ENCODE measurements at places on chromosomes 12 and 14.

GRCh38 chr14:71549421-71550050, 382.7 kb upstream of the RGS6 start:
- DNase-seq: no peak

GRCh38 chr12:116247377-116247776, 30.1 kb downstream of the MED13L start:
- no peak for DNase-seq

GRCh38 chr12:8662593-8662992, at the start of gene MFAP5:
Gene MFAP5, minus strand, starts transcription at chr12:8662826. Its CDS starts 722 bp downstream, at chr12:8662104.
- no peak for DNase-seq

DNA sequence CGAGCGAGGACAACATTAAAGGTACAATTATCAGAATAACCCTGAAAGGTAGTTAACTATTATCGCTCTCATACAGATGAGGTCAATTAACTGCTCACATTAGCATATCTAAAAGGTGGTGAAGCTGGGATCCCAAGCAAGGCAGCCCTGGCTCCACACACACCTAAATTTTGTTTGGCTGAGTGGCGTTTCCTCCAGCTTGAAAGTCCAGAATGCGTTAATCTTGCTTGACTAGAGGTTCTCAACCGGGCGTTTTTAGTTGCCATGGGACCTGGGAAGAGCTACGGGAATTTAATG, 531 bp downstream of the DLGAP5 start:
- peak; percentile 10 for DNase-seq

GRCh38 chr12:22283006-22283506, 51.5 kb downstream of the ST8SIA1 start:
- DNase-seq: no peak

- DNase-seq: no peak
Observed at GRCh38 chr12:7129287-7129871, 690 bp upstream of the RBP5 start.

DNA sequence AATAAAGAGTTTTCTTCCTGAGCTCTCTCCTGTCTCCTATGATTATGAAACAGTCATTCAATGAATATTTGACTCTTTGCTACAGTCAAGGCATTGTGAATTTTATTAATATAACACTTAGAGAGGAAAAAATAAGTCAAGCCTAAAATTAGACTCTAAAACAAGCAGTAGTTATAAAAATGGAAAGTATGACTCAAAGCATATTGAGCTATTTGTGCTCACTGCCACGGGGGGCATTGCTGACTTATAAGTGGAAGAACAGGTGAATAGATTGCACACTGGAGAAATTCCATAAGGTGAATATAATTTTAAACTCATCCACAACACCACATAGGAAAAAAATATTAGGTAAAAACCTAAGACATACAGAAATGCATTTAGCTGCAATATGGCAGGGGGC, 87.7 kb upstream of the CCDC196 start:
- DNase-seq: no peak

- no peak for DNase-seq
Observed at GRCh38 chr12:98244136-98244535, 271.3 kb upstream of the TMPO start.

GRCh38 chr12:131980263-131980662, 30.5 kb downstream of the EP400 start:
- DNase-seq: no peak

DNA sequence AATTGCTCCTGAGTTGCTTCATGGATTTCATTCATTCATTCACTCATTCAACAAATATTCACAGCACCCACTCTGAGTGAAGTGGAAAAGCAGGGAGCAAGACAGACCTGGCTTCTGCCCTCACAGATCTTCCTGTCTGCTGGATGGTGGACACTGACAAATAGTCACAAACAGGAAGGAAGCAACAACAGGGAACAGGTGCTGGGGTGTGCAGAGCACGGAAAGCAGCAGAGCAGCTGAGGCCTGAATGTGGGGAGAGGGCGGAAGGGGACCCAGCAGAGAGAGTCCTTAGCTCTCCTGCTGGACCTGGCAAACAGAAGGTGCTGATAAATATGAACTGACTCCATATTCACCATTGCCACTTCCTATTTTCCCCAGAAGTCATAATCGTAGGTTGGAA, 54.4 kb downstream of the SETD3 start:
- no peak for DNase-seq

- no peak for DNase-seq
Observed at GRCh38 chr14:35380794-35381193, 23.8 kb downstream of the NFKBIA start.

DNA sequence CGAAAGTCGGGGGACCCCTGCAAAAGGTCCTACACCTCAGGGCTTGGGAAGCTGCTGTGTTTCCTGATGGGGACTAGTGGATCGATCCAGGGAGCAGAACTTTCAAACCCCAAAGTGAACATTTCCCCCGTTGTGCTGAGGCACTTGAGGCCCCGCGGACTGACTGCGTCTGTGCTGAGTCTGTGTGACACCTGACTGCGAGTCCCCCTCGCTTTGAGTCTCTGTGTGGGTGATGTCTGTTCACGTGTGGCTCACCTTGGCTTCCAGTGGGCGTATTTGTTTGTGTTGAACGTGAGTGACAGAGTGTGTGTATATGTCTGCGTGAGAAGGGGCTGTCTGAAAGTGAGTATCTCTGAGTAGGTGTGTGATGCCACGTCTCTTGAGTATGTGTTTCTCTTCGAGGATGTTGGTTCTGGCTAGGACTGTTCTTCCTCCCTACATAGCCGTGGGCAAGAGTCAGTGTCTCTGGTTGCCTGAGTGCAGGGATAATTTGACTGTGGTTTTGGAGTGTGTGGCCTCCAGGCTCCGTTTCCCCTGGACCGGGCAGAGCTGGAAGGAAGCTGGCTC, 1.3 kb downstream of the TEAD4 start:
- DNase-seq: no peak

DNA sequence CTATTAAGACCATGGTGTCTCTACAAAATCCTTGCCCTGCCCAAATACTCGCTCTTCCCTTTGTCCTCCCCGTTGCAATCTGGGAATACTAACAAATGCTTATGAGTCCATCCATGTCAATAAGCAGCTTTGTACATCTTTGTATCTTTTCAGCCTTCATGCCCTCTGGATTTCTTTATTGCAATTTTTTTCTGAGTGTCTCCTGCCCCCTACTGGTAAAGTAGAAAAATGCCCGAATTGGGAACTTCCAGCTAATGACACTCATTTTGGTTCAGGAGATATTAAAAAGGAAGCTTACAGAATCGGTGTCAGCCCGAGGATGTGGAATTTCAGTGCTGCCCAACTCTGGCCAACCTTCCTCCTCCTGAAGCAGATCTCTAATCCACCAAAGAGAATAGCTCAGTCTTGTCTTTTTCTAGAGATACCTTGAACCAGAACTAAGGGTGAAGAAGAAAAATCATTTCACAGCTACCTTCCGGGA, 46.0 kb downstream of the SH2B3 start:
- no peak for DNase-seq

DNA sequence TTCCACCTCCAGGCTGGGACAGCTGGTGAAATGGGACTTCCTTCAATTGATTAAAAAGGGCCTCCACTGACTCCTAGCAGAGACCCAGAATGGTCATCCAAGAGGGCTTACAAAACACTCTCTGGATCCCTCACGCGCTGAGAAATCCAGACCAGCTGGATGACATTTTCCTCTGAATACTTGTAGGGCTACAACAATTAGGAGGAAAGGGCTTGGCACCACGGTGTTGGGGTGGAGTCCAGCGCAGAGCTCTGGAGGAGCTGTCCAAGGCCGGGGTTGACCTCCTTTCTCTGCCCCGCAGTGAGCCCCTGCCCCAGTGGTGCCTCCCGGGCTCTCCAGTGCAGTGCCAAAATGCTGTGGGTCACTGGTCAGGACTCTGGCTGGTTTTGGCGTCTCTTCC, 189.0 kb upstream of the CCND2 start:
- DNase-seq: no peak

DNA sequence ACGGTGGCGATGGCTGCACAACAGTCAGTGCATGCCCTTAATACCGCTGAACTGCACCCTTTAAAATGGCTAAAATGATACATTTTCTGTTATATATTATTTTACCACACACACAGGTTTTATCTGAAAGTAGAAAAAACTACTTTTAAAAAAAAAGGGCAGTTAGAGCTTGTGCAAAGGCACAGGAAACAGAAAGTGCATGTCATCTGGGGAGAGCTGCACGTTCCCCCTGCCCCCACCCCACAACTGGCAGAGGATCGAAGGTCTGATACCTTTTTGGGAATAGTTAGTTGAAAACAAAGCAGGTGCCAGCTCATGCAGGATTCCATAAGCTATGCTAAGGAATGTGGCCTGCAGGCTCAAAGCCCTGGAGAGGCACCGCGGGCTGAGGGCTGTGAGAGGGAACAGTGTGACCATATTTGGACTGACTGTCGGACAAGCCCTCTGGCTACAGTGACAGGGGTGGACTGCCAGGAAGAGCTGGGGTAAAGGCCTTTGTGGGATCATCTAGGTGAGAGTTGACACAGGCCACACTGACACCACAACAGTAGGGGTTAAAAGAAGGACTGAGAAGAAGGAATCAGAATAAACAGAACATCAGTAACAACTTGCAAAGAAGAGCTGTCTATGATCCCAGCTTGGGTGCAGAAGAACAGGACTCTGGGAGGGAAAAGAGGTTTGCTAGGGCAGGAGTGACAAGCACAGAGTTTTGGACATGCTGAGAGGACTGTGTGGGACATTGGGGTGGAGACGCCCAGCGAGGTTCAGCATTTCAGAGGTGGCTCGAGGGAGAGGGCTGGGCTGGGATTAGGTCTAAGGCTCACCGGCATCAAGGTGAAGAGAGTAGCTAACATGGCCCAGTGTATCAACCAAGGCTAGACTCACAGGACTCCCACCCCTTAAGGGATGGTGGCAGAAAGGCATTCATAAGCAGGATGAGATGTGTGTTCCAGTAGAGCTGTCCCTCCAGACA, 54.6 kb downstream of the ACTN1 start:
- DNase-seq: no peak

DNA sequence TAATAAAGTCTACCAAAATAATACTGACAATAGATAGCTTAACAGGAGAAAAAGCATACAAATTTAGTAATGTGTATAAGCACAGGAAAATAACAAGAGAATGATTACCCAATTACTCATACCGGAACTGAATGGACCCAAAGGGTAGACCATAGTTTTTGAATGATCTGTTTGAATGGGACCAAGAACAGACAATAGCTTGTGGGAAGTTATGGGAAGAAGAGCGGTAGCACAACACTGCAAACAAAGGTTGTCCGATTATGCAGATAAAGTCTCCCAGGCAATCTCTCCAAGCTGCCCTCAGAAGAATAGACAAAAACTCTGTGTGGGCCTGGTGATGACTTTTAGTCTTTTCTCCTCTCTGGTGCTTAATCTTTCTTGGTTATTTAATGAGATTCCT, 96.6 kb upstream of the NEDD1 start:
- no peak for DNase-seq

DNA sequence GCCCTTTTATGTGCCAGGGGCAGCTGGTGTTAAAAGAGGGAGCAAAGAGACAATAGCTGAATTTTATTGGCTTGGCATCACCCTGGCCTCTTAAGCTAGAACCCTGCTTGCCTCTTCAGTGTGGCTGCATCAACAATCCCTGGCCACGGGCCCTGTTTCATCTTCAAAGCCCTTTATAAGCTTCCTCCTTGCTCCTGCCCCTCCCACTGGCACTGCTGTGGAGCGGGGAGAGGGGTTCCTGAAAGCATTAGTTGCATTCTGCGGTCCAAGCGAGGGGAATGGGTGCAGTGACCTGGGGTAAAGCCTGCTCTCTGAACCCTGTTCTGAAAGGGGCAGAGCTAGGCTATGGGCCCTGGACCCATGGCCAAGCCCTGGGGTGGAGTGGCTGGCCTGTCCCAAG, 220 bp upstream of the KRT83 start:
- DNase-seq: no peak

Measured in NCI-H2107 (cell line).